ENCODE measurements at places on chromosomes 4 and X. TPM values are rescaled to one million over a fixed set of nuclear protein-coding genes. Genes with fewer than 3 reads are reported as not detected.

The CXCL8 gene
- total RNA-seq: 1.4 TPM

The TLR3 gene
- total RNA-seq: 13.1 TPM

The CSAG3 gene
- not detected for total RNA-seq

The SPIN2B gene
- total RNA-seq: 8.5 TPM

The RAB41 gene
- not detected for total RNA-seq

The MTNR1A gene
- total RNA-seq: not detected

The CENPVL3 gene
- not detected for total RNA-seq

The CCKAR gene
- total RNA-seq: not detected

The POF1B gene
- total RNA-seq: 2.2 TPM

The RBMX2 gene
- 27.1 TPM for total RNA-seq
